ENCODE measurements at places on chromosomes 7 and 10. TPM values are rescaled to one million over a fixed set of nuclear protein-coding genes. Genes with fewer than 3 reads are reported as not detected.

GRCh38 chr7:121029302-121029701, 40.8 kb downstream of the CPED1 start:
- no peak for DNase-seq

The GSTO2 gene
- polyA plus RNA-seq = 37.7 TPM

The ZNF804B gene
- polyA plus RNA-seq = 0.10 TPM

- DNase-seq = no peak
Measured at GRCh38 chr7:29345590-29345989, 151.0 kb downstream of the CHN2 start.

GRCh38 chr7:47102331-47102841, 479.5 kb downstream of the TNS3 start:
- no peak for DNase-seq

The SKAP2 gene
- polyA plus RNA-seq = 23.1 TPM

GRCh38 chr10:73887294-73888039, 13.1 kb upstream of the CAMK2G start:
- no peak for DNase-seq

DNA sequence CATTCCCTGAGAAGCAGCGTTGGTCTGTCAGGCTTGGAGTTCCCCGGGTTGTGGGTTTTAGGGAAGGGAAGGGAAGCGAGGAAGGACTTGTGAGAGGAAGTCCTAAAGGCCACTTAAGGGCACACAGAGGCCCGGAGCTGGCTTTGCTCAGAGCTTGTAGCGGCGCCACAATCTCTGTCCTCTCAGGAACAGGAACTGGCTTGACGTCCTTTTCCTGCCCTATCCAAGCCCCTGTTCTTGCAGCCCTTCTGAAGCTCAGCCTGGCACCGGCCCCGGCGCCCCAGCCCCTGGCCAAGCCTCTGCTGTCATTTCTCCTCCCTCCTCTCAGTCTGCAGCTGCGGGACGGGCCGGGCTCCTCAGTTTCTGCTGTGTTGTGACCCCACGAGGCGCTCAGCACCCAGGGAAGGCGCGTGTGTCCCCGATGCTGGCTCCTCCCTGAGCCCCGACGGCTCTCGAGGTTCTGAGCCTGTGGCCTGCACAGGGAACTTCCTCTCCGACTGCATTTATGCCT, at the start of gene GIMAP8:
TSS of gene GIMAP8 (plus strand) at position 140 of the 511 bp plus-strand sequence. CDS start 16,069 bp downstream, outside the sequence.
- no peak for DNase-seq

DNA sequence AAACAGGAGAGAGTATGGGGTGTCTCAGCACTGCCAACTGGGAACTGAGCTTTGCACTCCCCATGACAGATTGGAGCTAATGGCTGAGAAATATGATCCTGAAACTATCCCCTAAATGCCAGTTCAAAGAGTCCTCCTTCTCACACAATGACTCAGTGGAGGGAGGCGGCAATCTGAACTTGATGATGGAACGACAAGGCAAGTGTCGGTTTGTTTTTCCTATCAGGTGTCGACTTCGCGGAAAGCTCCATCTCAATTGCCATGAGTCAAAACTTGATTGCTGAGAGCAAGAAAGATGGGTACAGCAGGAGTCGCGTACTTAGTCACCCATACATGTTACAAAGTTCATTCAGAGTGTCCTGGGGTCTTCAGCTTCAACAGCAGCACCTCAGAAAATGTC, 52.5 kb downstream of the NPY start:
- DNase-seq = peak; percentile 38

DNA sequence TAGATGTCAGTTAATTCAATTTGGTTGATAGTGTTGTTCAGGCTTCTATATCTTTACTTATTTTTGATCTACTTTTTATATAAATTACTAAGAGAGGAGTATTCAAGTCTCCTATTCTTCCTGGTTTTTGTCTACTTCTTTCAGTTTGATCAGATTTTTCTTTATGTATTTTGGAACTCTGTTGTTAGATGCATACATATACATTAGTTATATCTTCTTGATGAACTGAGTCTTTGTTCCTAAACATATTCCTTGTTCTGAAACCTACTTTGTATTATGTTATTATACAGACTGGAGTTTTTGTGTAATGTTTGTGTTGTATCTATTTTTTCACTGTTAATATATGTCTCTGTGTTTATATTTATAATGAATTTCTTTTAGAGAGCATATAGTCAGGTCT, 118.8 kb downstream of the LRMDA start:
- DNase-seq = no peak

DNA sequence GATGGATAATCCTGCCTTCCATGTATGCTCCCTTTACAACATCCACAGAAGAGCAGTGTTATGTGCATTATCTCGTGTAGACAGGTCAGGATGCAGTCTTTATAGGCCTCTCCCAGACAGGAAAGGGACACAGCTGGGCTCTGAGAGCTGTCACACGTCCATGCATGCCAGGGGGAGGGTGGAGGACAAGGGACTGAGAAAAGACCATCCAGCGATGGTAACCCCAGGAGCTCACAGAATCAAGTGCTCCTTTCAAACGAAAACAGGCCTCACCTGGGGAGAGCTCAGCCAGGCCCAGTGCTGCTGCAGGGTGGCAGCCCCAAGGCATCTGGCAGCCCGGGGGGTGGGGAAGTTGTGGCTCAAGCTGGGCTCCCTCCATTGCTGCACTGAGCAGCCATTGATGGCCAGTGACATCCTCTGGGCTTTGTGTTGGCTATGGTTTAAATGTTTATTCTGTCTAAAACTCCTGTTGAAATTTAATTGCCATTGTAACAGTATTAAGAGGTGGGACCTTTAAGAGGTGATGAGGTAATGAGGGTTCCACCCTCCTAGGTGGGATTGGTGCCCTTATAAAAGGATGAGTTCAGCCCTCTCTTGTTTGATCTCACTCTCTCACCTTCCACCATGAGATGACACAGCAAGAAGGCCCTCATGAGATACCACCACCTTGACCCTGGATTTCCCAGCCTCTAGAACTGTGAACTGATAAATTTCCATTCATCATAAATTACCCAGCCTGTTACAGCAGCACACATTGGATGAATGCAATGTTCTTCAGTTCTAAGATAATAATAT, 15.7 kb downstream of the JCAD start:
- no peak for DNase-seq

DNA sequence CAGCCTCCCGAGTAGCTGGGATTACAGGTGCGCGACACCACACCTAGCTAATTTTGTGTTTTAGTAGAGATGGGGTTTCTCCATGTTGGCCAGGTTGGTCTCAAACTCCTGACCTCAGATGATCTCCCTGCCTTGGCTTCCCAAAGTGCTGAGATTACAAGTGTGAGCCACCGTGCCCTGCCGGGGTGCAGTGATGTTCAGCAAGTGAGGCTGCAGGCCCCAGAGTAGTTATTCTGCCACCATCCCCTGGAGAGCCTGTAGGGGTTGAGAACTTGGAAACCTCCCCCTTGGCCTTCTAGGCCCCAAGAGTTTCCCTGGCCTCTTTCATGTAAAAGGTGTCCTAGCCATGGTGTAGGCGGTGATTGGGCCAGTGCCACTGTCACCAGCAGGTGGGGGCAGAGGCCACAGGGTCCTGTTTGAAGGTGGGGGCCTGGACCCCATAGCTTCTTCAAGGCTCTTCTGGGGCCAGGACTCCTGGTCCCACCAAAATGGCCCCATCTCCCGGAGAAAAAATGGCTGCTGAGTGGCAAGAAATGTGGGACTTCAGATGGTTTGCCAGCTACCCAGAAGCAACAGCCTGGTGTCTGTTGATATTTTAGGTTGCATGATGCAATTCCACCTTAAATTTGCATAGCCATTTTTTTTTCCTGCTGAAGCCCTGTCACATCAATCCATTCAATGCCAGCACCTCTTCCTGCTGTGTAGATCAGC, 25.5 kb upstream of the INMT start:
- DNase-seq = no peak

The SLC13A1 gene
- 19.3 TPM for polyA plus RNA-seq

The SVIL gene
- polyA plus RNA-seq = 40.7 TPM

DNA sequence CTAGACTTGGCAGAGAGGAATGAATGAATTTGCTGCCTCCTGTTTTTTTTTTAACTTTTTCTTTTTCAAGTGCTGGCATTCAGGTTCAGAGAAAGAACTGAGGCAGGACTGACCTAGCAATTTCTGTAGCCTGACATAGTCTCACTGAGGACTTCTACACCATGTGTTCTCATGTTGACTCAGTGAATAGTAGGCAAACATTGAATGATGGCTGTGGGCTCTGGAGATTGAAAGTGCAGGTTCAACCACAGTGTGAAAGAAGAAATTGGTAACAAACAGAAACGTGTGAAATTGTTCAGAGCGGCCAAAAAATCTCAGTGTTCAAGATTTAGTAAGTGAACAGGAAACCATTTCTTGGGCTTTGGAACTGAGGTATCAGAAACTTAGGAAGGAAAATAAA, 322.4 kb upstream of the GHITM start:
- DNase-seq = no peak

The PIK3AP1 gene
- 4.8 TPM for polyA plus RNA-seq

The C10orf67 gene
- 2.1 TPM for polyA plus RNA-seq

The COL13A1 gene
- 29.6 TPM for polyA plus RNA-seq

- peak; percentile 20 for DNase-seq
Measured at GRCh38 chr7:91187061-91187460, 77.2 kb upstream of the FZD1 start.

GRCh38 chr10:45422866-45423659, 49.0 kb downstream of the ALOX5 start:
- DNase-seq = no peak

The VIPR2 gene
- polyA plus RNA-seq = 2.5 TPM

DNA sequence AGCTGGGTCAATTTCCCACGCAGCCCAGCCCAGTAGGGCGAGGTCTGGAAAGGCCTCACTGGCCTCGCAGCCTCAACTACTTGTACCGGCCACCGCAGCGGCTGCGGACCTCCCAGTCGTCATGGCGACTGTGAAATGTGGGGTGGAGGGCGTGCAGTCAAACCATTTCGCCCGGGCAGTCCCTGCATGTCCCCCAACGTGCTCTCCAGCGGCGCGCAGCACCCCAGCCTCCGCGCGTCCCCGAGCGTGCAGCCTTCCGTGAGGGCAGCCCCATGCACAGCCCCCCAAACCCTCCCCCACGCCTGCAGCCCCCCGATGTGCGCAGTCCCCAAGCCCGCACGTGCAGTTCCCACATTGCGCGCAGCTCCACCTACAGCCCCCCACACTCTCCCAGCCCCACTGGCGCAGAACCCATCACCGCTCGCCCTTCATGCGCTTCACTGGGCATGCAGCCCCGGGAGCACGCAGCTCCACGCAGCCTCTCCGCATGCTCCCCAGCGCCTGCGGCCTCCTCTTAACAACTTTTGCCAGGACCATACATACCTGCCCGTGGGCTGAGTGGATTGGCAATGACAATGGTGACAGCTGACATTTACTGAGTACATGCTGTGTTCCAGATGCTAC, 34.5 kb upstream of the SFTPD start:
- no peak for DNase-seq

- DNase-seq = no peak
Measured at GRCh38 chr10:79148452-79149344, 79.9 kb downstream of the ZMIZ1 start.

DNA sequence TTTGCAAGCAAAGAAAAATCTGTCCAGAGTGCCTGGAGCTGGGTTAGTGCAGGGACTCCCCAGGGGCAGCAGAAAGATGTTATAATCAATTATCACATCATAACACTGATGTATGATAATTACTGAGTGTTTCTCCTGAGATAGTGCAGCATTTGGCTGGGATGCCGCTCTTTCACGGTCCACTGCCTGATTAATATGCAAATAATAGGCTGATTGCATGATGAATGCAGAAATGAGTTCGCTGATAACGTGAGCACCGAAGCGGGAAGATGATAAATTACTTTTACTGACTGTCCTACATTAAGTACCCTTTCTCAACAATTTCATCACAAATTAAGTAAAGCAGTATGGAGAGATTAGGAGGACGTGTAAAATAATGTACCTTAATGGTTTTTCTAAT, 71.4 kb upstream of the SH2B2 start:
- no peak for DNase-seq

DNA sequence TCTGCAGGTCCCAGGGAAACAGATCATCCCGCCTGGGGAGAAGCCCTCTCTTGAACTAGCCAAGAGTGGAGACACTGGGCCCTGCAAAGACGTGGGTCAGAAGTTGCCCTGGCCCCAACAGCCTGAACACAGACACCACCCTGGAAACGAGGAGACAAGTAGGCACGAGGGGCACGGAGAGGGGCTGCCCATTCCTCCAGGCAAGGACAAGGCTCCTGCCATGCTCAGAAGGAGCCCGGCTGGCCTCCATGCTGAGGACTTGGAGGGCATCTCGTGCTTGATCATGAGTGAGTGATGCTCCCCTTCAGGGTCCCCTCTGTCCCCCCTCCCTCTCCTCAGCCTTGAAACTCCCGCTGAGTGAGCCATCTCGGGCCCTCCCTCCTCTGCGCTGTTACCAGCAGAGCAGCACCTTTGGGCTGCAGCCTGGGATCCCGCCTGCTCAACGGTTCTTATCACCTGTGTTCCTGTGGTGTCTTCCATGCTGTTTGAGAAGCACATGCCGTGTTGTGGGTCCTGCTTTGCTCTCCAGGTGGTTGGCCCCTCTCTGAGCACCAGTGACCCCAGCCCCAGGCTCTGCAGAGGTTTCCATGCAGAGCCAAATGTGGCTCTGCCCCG, 544.3 kb downstream of the TCERG1L start:
- no peak for DNase-seq

The DPP6 gene
- 44.4 TPM for polyA plus RNA-seq

GRCh38 chr10:14616955-14617730, 157.6 kb downstream of the FAM107B start:
- no peak for DNase-seq

GRCh38 chr7:81783818-81784217, 14.0 kb upstream of the HGF start:
- DNase-seq = no peak

The OR2A7 gene
- 19.6 TPM for polyA plus RNA-seq

The CHN2 gene
- polyA plus RNA-seq = 16.0 TPM

GRCh38 chr7:28774261-28774988, 183.7 kb downstream of the TRIL start:
- DNase-seq = no peak

The PALD1 gene
- polyA plus RNA-seq = 12.7 TPM

DNA sequence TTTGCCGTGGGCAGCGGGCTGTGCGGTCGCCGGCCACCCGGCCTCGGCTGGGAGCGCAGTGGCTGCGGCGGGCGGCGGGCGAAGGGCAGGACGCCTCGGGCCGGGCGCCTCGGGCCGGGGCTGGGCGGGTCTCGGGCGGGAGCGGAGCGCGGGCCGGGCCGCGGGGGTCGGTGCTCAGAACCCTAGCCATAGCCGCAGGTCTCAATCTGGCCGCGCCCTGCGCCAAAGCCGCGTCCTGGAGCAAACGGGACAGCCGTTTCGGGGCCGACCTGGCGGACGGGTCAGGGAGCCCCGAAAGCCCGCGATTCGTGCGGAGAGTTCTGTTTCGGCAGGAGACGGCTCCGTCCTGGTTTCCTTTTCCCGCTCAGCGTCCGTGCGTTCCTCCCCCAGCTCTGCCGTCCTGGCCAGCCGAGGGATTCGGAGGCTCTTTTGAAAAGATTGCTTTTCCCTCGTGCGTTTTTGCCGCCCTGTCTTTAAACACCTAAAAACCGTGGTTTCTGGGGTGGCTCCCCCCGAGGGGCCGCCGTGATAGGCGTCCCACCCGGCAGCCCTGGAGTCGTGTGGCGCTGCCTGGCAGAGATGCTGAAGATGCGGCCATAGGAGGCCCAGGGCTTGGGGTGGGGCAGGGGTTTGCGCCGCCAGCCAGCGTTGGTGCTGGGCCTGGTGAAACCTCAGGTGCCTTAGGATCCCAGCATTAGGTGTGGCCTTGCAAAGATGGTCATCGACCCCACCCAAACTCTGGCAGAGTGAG, 727 bp downstream of the RET start:
- DNase-seq = no peak

GRCh38 chr10:60910543-60910942, 33.4 kb downstream of the RHOBTB1 start:
- DNase-seq = no peak

Data from renal pelvis (tissue), 12 donors.